Kidney (tissue), 22 donors: ENCODE measurements at places on chromosomes 5 and 9. TPM values are rescaled to one million over a fixed set of nuclear protein-coding genes. Genes with fewer than 3 reads are reported as not detected.

PGM5 gene
- 16.3 TPM for polyA plus RNA-seq

DNA sequence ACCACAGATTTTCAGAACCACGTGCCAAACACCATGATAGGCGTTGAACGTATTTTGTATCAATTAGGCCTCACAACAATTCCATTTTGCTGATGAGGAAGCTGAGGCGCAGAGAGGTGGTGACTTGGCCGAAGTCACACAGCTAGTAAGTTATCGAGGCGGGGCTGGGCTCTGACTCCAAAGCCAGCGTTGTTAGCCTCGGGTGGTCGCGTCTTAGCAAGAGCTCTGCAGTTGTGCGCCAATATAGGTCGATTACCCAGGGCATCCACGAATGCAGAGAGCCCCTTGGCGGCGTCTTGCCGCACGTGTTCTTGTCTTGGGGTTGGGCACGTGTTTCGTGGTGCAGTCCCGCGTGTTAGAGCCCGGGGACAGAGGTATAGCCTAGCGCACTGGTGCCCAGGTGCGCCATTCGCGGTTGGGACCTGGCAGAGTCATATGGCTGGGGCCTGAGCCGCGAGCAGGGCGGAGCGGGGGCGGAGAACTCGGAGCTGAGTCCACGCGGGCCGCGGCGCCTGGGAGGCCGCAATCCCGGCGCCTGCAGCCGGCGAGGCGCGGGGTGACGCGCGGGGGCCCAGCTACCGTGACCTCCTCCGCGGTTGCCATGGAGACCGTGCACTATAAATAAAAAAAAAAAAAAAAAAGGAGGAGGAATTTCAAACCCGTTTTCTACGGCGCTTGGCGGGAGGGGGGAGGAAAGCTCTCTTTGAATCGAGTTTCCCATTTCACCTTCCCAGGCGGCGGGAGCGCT is 62.3 kb downstream of the CXXC5 start:
- H3K27ac ChIP-seq = peak overlapping the region; percentile 75
- H3K27me3 ChIP-seq = no peaks in the 10 kb centered on the region
- H3K36me3 ChIP-seq = no peaks in the 10 kb centered on the region
- H3K4me1 ChIP-seq = peaks cover 19% of the 10 kb centered on the region

SLC6A7 gene
- not detected for polyA plus RNA-seq

DNA sequence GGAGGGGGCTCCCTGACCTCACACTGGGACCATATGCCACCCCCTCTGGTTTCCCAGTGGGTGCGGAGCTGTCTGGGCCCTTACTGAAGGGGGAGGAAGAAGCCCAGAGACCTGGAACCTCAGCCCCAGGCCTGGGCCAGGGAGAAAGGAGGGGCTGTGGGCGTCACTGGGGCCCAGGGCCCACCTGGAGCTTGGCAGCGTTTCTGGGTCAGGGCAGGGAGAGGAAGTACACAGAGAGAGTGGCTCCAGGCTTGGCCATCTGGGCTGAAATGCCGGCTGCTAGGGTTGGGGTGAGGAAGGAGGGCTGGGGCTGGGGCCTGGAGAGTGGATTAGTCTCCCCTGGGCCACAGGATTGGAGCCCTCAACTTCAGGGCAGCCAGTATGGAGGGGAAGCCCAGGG is 6.4 kb upstream of the DAB2IP start:
- H3K4me1 ChIP-seq = peaks cover 33% of the 10 kb centered on the region
- H3K4me3 ChIP-seq = no peak overlapping the region
- peak overlapping the region; percentile 77 for H3K27ac ChIP-seq
- DNase-seq = no peak
- no peaks in the 10 kb centered on the region for H3K36me3 ChIP-seq

- no peak overlapping the region for H3K27ac ChIP-seq
- no peaks in the 10 kb centered on the region for H3K36me3 ChIP-seq
- H3K4me1 ChIP-seq = no peaks in the 10 kb centered on the region
- no peak for DNase-seq
- no peak overlapping the region for H3K4me3 ChIP-seq
Observed at GRCh38 chr9:20872340-20872977, 159.0 kb downstream of the HACD4 start.

DNA sequence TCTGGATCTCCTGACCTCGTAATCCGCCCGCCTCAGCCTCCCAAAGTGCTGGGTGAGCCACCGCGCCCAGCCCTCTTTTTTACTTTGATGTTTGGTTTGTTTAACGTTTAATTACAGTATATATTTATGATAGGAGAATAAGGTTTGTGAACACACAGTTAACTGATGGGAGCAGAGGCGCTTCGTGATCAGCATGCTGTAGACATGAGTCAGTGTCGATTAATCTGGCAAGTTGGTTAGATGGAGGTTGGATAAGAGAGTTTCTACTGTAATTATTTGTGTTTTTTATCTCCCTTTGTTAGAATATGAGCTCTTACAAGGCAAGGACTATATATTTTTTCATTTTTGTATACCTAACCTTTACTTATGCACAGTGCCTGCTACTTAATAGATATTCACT is 14.3 kb downstream of the ATG10 start:
- H3K4me1 ChIP-seq = no peaks in the 10 kb centered on the region
- DNase-seq = no peak
- H3K27ac ChIP-seq = no peak overlapping the region

- DNase-seq = no peak
- H3K4me3 ChIP-seq = no peak overlapping the region
- H3K27ac ChIP-seq = no peak overlapping the region
- no peaks in the 10 kb centered on the region for H3K27me3 ChIP-seq
- no peaks in the 10 kb centered on the region for H3K36me3 ChIP-seq
- H3K4me1 ChIP-seq = no peaks in the 10 kb centered on the region
Observed at GRCh38 chr5:36820900-36821299, 55.7 kb upstream of the NIPBL start.

GRCh38 chr9:94168203-94169000 is 84.1 kb downstream of the PTPDC1 start:
- no peak for DNase-seq
- peak overlapping the region; percentile 91 for H3K27ac ChIP-seq
- H3K36me3 ChIP-seq = no peaks in the 10 kb centered on the region

CDKN2B-AS1 gene
- polyA plus RNA-seq = not detected

DNA sequence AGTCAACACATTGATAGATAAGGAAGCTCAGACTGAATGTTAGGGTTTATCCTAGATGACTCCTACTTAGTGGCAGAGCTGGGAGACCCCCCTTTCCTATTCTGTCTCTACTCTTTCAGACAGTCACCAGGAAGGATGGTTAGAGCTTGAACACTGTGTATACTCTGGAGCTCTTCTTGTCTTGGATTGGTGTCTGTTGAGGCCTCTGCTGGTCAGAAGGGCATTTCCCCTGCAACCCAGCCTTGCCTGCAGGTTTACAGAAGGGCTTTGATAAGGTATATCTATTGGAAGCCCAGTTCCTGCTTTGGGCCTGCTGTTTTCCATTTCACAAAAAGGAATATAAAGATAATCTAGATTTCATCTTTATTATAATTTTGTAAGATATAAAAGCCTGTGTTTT is 71.8 kb downstream of the KDM4C start:
- H3K4me3 ChIP-seq = no peak overlapping the region
- H3K27me3 ChIP-seq = no peaks in the 10 kb centered on the region
- H3K36me3 ChIP-seq = no peaks in the 10 kb centered on the region
- no peak for DNase-seq
- H3K27ac ChIP-seq = no peak overlapping the region
- H3K4me1 ChIP-seq = no peaks in the 10 kb centered on the region

GRCh38 chr5:103441523-103441922 is 121.1 kb downstream of the NUDT12 start:
- no peaks in the 10 kb centered on the region for H3K36me3 ChIP-seq
- peaks cover 4% of the 10 kb centered on the region for H3K4me1 ChIP-seq
- DNase-seq = no peak
- no peaks in the 10 kb centered on the region for H3K27me3 ChIP-seq
- no peak overlapping the region for H3K27ac ChIP-seq

HAVCR2 gene
- polyA plus RNA-seq = 17.5 TPM
